ENCODE measurements at places on chromosomes 3 and 15. TPM values are rescaled to one million over a fixed set of nuclear protein-coding genes. Genes with fewer than 3 reads are reported as not detected.

Gene LRRN1
- 0.23 TPM for polyA plus RNA-seq

DNA sequence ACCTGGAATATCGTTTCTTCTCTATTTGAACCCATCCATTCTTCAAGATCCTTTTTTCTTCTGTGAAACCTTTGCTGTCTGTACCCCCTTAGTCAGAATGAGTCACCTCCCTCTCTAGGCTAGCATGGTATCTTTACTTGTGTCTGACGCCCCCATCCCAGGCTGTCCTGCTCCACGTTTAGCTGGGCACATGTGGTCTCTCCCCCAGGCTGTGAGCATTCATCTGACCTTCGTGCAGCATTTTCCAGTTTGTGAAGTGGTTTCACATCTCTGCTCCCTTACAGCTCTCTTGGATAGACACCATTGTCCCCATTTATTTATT is 14.3 kb upstream of the TLE3 start:
- DNase-seq: no peak

GRCh38 chr3:52346623-52347530 is 30.8 kb downstream of the DNAH1 start:
- no peak for DNase-seq

Gene RASL12
- not detected for polyA plus RNA-seq

GRCh38 chr3:191262650-191263049 is 63.6 kb downstream of the OSTN start:
- DNase-seq: no peak

Gene TM4SF4
- polyA plus RNA-seq: not detected

GRCh38 chr15:58447271-58448010 is 15.7 kb downstream of the LIPC start:
- DNase-seq: no peak

GRCh38 chr15:69520067-69520466 is 67.4 kb downstream of the RPLP1 start:
- DNase-seq: no peak

GRCh38 chr3:172138792-172139507 is 99.6 kb downstream of the FNDC3B start:
- DNase-seq: no peak

DNA sequence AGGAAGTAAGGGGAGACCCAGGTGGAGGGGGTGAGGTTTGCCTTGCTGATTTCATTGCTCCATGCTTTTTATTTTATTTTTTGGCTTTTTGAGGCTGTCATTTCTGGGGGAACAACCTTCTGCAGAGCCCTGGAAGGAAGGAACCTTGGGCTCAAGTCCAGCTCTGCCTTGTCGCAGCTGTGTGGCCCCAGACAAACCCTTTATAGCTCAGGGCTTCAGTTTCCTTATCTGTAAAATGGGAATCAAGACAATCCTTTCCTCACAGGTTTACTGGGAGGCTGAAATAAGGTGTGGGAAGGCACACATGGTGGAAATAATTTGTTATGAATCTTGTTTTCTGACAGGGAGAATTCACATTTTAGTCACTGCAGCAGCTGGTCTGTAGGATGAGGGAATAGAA is 45.4 kb upstream of the CTSH start:
- DNase-seq: no peak

- no peak for DNase-seq
Observed at GRCh38 chr3:54550221-54550977, 377.5 kb downstream of the LRTM1 start.

DNA sequence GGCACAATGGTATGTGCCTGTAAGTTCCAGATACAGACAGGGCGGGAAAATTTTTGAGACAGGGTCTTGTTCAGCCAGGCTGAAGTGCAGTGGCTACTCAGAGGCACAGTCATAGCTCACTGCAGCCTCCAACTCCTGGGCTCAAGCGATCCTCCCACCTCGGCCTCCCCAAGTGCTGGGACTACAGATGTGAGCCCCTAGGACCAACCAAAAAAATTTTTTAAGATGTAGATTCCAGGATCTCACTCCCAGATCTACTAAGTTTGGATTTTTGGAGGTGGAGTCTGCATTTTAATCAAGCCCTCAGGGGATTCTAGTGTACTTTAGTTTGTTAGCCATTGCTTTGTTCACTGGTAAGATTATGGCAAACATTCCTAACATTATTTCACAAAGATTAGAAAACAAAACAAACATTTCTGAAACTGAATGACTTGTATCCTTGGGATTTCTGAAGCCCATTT is 2.7 kb downstream of the LIPH start:
- DNase-seq: no peak

DNA sequence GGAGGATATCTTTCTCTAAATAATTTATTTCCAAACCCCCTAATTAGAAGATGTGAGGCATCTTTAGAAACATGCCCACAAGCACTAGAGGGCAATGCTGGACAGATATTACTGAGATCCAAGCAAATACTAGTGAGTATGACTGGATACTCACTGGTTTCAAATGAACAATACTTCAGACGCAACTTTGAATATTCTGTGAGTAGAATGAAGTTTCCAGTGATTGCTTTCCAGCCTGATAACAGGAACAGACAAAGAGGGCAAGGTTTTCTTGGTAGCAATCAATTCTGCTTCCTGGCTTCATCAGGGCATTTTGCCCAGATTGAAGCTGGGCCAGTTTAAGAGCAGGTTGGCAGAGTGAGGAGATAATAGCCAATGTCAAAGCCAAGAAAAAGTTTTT is 442.6 kb upstream of the PDZRN3 start:
- no peak for DNase-seq

DNA sequence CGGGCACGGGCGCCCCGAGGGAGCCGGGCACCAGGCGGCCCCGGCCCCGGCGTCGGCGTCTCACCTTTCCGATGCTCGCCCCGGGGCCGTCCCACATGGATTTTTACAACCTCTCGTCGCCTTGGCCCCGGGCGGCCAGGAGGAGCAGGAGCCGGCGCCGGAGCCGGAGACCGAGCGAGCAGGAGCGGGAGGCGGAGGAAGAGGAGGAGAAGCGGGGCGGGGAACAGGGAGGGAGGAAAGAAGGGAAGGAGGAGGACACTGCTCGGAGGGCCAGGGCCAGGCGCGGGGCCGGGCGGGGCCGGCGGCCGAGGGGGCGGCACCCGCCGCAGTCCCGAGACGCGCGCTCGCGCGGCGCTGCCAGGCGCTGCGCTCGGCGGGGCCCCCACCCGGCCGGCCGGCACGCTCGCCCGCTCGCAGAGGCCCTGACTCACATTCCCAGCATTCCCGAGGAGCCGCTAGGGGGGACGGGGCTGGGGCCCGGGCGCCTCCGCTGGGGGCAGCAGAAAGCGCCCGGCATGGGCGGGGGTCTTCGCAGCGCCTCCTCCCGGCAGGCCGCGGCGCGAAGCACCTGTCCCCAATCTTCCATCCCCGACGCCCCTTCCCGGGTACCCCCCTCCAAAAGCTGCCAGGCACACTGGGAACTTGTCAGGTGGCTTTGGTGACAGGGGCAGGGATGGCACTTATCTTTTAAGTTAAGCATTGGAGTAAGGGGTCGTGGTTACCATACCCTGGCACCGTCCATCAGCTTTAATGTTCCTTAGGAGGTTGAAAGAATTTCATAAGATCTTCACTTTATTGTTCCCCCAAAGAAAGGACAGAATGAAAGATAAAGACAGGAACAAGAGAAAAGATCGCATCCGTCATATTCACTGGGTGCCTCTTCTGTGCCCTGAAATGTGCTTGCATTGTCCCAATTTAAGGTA is at the start of gene ERC2:
ERC2 (minus strand) TSS at position 284 of the 923 bp plus-strand sequence.
- no peak for DNase-seq

DNA sequence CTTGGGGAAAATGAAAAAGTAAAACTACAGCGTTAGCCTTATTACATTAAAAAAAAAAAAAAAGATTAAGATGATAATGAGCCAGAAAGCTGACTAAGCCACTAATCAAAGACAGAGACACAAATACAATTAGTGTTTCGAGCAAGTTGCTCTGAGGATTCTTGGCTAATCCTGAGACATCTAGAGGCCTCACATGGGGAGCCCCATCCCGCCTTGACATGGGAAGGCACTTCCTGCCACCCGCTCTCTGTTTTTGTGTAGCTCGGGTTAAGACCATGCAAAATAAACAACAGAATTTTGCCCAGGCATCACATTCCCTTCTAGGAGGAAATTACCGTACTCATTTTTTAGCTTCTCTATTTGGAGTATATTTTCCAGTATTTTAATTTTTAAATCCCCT is 15.3 kb downstream of the HESX1 start:
- no peak for DNase-seq

All from CD8-positive, alpha-beta memory T cell (primary cell).